ENCODE measurements at places on chromosomes 7 and 10.

- no peak for DNase-seq
Observed at GRCh38 chr7:32858648-32859047, 32.9 kb downstream of the KBTBD2 start.

DNA sequence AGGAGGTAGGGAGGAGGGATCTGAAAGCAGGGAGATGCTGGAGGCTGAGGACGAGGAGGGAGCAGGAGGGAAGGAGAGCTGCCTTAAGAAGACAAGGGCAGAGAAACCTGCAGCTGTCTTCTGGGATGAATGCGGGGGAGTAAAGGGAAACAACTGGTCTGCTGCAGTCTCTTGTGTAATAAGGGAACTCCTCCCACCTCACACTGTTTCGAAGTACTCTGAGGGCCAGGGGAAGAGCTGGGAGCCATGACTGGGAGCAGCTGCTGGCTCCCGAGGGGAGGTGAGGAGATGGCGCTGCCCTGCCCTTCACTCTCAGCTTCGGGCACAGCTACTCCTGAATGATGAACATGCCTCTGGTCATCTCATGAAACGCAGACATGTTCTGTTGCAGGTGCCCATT is 65.1 kb downstream of the CLEC2L start:
- no peak for DNase-seq

DNA sequence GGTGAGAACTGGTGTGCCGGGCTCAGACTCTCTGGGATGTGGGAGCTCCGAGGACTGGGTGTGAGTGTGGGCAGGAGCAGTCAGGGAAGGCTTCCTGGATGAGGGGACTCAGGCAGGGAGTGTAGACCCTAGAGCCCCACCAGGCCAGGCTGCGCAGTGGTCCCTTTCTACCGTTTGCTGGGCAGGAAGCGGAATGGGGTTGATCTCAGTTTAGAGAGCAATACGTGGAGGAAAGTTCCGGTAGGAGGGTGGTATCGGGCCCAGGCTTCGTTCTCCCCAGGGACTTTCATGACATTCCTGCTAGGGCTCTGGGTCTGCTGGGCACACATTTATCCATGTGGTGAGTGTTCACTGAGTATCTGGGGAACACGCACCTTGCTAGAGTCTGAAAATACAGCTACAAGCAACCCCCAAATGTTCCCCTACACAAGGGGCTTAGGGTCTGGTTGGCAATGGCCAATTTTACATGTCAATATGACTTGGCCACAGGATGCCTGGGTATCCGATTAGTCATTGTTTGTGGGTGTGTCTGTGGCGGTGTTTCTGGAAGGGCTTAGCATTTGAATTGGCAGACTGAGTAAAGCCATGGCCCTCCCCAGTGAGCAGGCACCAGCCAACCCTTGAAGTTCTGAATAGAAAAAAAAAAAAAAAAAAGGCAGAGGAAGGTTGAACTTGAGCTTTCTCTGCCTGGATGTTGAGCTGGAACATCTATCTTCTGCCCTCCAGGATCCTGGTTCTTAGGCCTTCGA is 20.8 kb downstream of the GHRHR start:
- DNase-seq = no peak

GRCh38 chr7:85682833-85683620 is 496.2 kb upstream of the SEMA3D start:
- no peak for DNase-seq

DNA sequence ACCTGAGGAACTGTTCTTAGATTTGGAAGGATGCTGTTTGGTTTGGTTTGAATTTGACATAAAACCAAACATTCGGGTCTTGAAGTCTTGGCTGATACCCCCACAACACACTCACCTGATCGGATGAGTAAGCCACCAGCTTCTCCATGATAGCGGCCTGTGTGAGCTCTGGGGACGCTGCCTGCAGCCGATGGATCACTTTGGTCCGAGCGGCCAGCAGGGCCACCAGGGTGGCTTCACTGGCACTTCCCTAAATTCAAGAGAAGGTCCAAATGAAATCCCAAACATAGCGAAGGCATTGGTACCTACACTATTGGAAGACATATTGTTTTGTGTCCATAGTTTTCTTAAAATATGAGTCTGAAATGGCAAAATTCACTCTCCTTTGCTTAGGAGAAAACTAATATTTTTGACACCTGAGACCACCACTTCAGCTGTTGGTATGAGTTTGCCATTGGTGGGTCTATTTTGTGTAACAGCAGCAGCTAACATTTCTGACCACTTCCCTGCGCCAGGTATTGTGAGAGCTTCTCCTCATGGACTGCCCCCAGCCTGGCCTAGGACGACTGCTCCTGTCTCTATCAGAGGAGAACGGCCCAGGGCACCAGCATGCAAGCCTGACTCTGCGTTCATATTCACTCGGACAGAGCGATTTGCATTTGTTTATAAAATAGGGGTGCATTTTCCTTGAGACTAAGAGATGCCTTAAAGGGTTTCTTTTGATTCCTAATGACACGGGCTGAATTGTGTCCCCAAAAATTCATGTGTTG is 35.9 kb downstream of the DDC start:
- no peak for DNase-seq

DNA sequence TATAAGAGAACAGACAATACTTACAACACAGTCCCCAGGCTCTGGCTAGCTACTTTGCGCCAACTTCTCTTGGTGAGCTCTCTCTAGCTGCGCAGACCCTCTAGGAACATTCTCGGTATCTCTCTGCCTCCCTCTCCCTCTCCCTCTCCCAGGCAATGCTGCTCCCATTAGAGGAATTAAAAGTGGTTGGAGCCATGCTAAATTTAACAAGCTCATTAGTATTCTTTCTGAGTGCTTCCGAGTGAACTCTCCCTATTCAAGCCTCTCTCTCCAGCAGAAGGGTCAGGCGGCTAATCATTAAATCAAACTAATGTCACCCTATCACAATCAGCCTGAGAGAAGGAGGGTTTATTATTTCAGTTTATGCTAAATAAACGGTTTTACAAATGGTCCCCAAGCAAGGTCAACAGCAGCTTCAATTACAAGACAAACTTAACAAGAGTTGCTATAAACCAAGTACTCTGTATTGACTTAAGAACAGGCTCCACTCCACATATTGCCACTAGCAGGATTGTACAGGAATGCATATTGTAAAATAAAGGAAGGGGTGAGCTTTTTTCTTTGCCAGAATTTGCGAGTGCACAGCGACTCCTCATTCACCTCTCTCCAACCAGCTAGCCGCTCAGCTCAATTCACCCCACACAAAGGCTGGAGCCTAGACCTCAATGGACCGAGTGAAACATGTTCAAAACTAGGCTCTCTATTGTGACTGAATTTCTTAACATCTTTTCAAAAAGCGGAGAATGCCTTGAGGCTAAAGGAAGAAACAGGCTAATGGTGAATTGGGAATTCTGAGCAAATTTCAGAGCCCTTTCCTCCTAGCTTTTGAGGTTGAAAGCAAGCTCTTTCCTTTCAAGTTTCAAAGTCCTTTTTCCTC is 84.4 kb downstream of the GLI3 start:
- DNase-seq = no peak

GRCh38 chr10:71622154-71622526 is 97.4 kb downstream of the C10orf105 start:
- peak; percentile 23 for DNase-seq

GRCh38 chr7:50724526-50725520 is 57.9 kb downstream of the GRB10 start:
- DNase-seq = no peak

GRCh38 chr7:50156706-50157105 is 63.7 kb upstream of the ZPBP start:
- DNase-seq = no peak

GRCh38 chr7:100271716-100272537 is 35.6 kb upstream of the SPDYE3 start:
- DNase-seq = peak; percentile 98

- DNase-seq = no peak
Observed at GRCh38 chr10:14683256-14683655, 91.4 kb downstream of the FAM107B start.

DNA sequence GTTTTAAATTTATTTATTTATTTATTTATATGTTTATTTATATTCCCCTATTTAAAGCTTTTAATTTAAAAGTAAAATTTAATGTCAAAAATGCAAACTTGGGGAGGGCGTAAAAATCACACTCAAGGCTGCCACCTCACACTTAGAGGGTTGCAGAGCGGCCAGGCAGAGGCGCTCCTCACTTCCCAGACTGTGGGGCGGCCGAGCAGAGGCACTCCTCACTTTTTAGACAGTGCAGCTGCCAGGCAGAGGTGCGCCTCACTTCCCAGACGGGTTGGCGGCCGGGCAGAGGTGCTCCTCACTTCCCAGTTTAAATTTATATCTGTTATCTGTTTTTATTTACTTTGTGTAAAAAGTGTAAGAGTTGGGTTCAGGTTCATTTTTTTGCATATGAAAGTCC is 10.0 kb upstream of the ZNF425 start:
- no peak for DNase-seq

GRCh38 chr10:76981251-76981650 is 656.4 kb downstream of the KCNMA1 start:
- no peak for DNase-seq

GRCh38 chr7:71313553-71313952 is 181.6 kb downstream of the GALNT17 start:
- DNase-seq = no peak

DNA sequence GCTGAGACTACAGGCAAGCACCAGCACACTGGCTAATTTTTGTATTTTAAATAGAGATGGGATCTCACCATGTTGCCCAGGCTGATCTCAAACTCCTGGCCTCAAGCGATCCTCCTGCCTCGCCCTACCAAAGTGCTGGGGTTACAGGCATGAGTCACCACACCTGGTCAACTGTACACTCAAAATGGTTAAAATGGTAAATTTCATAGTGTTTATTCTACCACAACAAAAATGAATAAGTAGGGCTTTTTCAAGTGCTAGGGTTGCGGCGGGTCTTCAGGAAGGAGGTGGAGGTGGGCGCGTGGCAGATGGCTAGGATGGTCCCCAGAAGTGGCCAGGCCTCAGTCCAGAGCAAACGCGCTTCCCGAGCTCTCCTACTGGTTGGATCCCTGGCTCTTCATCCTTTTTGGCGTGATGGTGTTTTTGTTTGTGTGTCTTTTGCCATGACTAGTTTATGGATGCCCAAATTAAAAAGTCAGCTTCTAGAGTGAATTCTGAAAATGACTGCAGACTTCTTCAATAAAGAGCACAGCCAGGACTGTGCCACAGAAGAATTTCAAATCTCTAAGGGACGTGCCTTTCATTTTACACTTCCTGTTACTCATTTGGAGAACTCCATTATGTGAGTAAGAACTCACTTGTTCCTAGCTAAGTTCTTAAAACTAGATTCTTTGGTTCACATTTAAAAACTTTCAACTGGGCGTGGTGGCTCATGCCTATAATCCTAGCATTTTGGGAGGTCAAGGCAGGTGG is 73.9 kb downstream of the TMEM130 start:
- no peak for DNase-seq

- no peak for DNase-seq
Observed at GRCh38 chr7:151757274-151757673, 119.6 kb downstream of the PRKAG2 start.

DNA sequence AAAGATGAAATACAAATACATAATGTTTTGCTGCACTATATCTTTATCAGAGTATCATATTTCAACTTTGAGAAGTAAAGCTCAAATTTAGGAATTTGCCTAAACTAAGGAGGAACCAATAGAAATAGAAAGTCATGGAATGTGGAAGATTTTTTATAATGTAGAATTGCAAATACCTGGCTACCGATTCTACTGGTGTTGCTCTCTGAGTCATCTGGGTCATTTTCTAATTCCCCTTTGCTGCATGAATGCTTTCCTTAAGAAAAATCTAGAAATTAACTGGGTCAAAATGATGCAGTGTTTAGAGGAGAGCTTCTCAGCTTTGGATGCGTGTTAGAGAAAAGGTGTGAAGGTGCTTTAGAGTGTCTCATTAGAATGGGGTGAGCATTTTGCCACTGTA is 568.9 kb upstream of the ANKRD30A start:
- no peak for DNase-seq

GRCh38 chr10:87643920-87644319 is 15.8 kb upstream of the PAPSS2 start:
- no peak for DNase-seq
